ENCODE measurements at places on chromosomes 1 and 21.

DNA sequence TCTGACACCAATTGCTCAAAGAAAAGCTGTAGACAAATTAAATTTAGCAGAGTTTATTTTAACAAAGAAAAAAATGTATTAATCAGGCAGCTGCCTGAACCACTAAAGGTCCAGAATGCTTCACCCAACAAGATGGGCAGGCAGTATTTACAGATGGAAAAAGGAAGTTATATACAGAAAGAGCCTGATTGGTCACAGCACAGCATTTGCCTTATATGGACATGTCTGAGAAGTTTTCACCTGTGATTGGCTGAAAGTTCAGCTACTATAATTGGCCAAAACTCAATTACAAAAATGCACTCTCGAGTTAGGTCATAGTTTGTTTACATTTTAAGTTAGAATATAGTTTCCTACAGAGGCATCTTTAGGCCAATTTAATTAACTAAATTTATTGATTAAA is 15.1 kb upstream of the FMO1 start:
- DNase-seq = no peak

- DNase-seq = no peak
Measured at GRCh38 chr1:112444269-112444668, 48.3 kb downstream of the CTTNBP2NL start.

DNA sequence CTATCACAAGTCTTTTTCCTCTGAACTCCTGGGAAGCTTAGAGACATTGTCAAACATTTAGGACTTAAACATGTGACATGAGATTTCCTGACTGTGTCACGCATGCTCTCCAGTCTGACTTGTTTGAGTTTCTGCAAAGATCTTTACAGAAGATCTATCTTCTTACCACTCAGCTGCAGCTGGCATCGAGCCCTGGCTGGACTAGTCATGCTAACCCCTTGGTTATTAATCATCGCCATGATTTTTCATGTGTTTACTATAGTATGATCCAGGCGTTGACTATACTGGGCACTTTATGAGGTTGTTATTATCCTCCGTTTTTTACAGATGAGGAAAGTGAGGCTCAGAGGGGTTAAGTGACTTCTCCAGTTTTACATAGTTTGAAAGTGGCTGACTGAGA is 18.1 kb upstream of the IRF2BP2 start:
- DNase-seq = no peak

- no peak for DNase-seq
Measured at GRCh38 chr1:48103495-48103894, 106.3 kb upstream of the TRABD2B start.

GRCh38 chr1:47936916-47937551 is 60.2 kb downstream of the TRABD2B start:
- no peak for DNase-seq

- DNase-seq = no peak
Measured at GRCh38 chr1:191882870-191883269, 275.4 kb upstream of the RGS18 start.

- peak; percentile 52 for DNase-seq
Measured at GRCh38 chr1:12141163-12141850, 25.5 kb upstream of the TNFRSF1B start.

Data from Right ventricle myocardium superior (tissue), 1 donor.